ENCODE measurements at places on chromosomes 12 and 14.

- no peak for DNase-seq
Observed at GRCh38 chr12:5661811-5662210, 229.9 kb downstream of the NTF3 start.

DNA sequence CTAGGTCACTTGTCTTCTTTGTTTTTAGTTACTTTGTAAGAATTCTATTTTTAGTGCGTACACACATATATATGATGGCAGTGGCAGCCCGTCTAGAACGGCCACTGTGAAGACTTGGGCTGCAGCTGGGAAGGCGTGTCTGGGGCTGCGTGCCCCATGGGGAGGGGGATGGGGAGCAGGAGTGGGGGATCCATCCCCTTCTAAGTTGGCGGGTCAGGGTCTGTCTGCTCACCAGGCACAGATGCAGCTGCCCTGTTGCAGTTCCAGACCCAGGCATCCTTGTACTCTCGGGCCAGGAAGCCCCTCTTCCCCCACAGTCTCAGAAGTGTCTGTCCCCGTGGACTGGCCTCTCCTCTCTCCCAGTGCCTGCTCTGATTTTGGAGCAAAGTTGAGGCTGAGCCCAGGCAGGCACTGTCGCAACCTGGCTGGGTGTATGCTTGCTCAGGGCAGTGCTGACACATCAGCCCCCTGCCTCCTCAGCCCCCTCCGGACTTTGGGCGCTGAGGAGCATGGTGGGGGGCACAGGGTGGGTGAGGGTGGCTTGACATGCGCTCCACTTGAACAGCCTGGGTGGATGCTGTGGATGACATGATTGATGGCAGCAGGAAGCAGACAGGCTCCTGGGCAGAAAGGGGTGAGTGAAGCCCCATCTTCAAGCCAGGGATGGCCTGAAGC lies 271.2 kb upstream of the NAV3 start:
- DNase-seq: no peak

DNA sequence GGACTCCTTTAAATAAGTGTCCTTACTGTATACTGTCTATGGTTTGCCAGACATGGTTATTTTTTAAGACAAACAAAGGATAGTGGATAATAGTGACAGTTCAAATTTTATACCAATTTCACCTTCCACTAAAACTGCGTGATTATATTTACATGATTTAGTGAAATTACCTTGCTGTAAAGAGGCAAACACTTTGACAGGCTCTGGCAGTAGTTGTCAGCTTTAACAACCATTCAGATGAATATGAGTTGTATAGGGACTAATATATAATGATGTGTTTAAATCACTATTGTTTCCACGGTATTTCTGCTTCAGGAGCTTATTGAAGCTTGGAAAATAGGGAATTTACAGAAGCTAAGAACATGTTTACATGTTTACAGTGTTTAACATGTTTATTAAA lies 1364.0 kb downstream of the FSCB start:
- no peak for DNase-seq

- DNase-seq: no peak
Observed at GRCh38 chr12:68319988-68320623, 12.1 kb downstream of the MDM1 start.

GRCh38 chr12:31232361-31232965 lies 93.5 kb downstream of the SINHCAF start:
- no peak for DNase-seq

- no peak for DNase-seq
Observed at GRCh38 chr14:72796935-72797334, 97.0 kb downstream of the DPF3 start.

DNA sequence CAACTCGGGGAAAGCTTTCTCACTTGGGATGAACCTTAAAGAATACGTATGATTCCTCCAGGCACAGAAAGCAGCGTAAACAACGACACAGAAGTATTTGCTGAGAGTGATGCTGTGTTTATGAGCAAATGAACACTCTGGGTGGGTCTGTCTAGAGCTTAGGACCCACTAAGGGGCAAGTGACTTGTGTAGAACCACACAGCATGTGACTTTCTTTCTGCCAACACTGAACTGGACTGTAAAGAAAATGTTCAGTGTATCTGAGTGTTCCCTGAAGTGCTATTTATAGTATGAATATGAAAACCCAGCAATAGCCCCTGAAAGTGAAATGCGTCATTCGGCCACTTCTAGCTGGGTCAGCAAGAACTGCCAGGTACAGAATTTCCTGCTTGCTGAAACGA lies 78.5 kb downstream of the ST8SIA1 start:
- no peak for DNase-seq
